ENCODE measurements at places on chromosomes 2 and 18. TPM values are rescaled to one million over a fixed set of nuclear protein-coding genes. Genes with fewer than 3 reads are reported as not detected.

The AQP12A gene
- total RNA-seq = not detected

The GALNT3 gene
- total RNA-seq = 0.69 TPM

The NPHP1 gene
- total RNA-seq = 0.73 TPM

The AGBL5 gene
- total RNA-seq = 10.2 TPM

The VSNL1 gene
- not detected for total RNA-seq

The COL4A4 gene
- total RNA-seq = 35.2 TPM

The ANKRD12 gene
- 13.5 TPM for total RNA-seq

All from cardiac ventricle fibroblast (primary cell).